C1 segment of cervical spinal cord (tissue), 14 donors: ENCODE measurements at places on chromosomes 16 and 17.
A peak's percentile ranks its signal among the peaks of the same experiment; 100 is the strongest.

DNA sequence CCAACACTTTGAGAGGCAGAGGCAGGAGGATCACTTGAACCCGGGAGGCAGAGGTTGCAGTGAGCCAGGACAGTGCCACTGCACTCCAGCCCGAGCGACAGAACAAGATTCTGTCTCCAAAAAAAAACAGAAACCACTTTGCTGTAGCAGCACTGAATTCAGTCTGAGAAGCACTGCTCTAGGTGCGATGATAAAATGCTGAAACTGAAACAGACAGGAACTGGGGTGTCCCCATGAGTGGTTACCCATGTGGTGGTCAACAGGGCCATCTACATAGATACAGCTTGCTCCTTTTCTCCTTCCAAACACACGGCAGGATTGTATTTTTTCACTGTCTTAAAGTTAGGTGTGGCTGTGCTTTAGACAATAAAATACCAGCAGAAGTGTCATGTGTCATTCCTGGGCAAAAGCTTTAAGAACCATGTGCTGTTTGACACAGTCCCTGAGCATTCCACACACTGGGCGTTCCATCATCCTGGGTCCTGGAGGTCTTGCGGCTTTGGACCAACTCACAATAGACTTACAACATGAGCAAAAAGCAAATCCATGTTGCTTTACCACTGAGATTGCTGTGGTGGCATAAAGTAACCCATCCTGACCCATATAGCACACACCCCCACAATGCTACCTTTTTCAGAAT is 11.5 kb downstream of the GAS7 start:
- no peak for DNase-seq

DNA sequence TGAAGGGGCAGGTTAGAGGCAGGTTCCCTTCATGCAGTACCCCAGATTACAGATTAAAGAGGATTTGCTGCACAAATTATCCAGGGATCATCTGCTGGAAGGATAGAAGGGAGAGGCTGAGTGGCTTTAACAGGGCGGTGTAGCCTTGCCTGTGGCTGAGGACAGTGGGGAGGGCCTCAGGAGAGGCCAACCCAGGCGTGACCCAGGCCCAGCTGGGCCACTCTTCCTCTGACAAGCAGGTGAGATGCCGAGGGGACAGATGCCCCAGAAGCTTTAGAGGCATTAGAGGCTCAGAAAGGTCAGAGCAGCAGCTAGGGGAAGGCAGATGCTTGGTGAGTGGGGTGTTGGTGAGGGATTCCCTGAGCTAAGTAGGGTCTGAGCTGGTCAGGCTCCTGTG is 18.1 kb upstream of the MTMR4 start:
- DNase-seq = no peak

DNA sequence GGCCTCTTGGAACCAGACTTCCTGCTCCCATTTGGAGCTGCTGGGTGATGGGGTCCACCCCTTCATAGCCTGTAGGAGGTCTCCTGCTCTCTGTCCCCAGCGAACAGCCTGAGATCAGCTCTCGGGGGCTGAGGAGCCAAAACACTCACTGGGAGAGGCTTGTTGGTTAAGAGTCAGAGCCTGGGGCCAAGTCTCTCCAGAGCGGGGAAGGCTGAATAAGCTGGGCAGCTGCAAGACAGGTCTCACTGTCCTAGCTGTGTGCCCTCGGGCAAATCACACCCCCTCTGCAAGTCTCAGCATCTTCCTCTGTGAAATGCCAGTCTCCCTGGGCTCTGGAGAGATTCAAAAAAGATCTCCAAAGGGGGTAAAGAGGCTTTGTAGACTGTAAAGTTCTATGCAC is 174.6 kb downstream of the WSCD1 start:
- DNase-seq = no peak

DNA sequence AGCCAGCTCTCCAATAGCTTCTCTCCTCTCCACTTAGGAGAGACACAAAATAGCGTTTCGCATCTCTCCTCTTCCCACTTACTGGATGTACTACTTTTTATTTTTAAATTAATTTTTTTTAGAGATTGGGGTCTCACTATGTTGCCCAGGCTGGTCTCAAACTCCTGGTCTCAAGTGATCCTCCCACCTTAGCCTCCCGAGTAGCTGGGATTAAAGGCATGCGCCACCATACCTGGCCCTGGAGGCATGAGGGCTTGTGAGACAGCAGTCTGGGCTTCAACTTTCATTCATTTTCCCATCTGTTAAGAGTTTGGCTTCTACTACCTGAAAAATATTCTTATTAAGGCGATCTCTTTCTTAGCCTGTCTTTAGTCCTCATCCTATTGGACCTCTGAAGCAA is 18.3 kb downstream of the SLC7A6OS start:
- no peak for DNase-seq

GRCh38 chr17:40519089-40519775 is 17.8 kb upstream of the TNS4 start:
- DNase-seq = no peak

DNA sequence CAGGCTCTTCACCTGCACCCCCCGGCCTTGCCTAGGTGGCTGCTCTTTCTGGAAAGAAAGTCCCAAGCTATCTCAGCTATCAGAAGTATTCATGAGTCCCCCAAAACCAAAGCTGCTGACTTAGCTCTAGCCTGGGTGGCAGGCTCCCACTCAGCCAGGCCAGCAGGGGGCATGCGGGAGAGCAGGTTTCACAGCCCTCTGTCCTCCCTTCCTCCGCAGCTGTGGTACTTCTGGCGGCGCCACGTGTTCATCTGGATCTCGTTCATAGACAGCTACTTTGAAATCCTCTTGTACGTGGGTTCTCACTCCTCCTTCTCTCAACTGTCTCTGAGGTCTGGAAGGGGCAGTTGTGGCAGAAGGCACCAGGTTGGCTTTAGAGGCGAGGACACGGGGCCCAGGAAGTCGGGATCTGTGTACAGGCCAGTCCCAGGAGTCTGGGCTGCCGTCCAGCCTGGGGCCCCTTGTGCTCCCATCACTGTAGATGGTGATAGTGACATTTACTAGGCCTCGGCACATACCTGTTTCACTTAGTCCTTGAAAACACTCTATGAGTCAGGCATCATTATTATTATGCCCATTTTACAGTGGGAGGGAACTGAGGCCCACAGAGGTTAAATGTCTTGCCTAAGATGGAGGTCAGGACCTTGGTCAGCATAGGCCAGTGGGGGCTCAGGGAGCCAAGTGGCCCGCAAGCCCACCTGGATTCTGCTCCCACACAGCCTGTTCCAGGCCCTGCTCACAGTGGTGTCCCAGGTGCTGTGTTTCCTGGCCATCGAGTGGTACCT is 12.9 kb downstream of the TRPV2 start:
- DNase-seq = peak; percentile 20

DNA sequence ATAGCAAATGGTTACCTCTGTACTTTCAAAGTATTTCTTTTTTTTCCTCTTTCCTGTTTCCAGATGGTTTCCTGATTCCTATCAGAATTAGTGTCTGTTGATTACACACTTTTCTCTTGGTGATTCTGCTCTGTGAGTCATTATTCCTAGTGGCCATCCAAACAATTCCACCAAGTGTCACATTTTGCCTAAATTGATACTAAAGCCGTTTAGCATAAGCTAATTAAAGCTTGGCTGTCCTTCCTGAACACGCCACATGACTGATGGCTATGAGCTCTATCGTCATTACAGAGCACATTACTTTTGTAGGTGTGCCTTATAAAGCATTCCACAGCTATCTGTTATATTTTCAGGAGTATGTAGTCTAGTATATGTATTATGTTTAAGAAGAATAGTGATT is 671.2 kb downstream of the CDH8 start:
- DNase-seq = no peak

DNA sequence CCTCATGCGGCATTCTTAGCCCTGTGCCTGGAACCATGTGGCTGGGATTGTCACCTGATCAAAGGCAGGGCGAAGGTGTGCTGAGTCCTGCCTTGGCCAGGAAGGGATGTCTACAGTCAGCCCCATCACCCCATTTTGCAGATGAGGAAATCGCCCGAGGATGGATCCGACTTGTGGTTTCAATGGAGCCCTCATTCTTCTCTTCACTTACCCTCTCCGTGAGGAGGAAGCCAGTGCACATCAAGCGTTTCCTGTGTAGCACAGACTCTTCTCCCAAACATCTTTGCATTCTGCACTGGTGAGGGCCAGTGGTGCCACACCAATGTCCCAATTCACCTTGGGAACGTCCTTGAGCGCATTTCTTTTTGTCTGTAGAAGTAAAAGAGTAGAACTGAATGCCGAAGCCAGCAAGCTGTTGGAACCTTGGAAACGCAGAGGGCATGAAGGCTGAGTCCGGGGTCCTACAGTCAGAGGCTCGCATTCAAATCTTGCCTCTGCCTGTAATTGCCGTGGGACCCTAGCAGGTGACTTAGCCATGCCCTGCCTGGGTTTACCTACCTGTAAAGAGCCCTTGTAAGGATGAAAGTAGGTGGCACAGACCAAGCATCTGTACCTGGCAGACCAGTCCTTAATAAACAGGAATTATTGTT is 85.4 kb downstream of the IRF8 start:
- DNase-seq = no peak

- DNase-seq = no peak
These were observed 13.3 kb upstream of the PITPNM3 start for GRCh38 chr17:6569370-6570285.

- DNase-seq = no peak
These were observed 70.1 kb downstream of the ABCC12 start for GRCh38 chr16:48085729-48086128.

GRCh38 chr16:14002416-14002990 is 68.6 kb upstream of the MRTFB start:
- DNase-seq = no peak

- DNase-seq = no peak
These were observed 540 bp downstream of the PPP4C start for GRCh38 chr16:30076276-30076791.

- DNase-seq = no peak
These were observed 151.2 kb downstream of the CBLN1 start for GRCh38 chr16:49130397-49130796.

DNA sequence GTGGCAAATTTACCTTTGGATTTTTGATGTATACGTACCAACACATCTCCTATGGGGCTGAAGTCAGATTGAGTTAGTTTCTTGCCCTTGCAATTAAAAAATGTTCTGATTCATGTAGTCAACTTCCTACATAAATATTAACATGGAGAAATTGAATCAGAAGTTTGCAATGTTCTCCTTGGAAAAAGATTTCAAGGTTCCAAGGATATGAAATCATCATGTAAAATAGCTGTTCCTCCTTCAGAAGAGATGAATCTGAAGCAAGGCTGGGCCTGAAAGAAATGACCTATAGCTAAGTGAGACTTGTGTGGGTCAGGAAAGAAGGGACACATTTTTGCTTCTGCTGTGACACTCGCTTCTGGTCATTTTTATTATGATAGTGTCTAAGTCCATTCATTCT is 131.7 kb downstream of the RGS9 start:
- no peak for DNase-seq

DNA sequence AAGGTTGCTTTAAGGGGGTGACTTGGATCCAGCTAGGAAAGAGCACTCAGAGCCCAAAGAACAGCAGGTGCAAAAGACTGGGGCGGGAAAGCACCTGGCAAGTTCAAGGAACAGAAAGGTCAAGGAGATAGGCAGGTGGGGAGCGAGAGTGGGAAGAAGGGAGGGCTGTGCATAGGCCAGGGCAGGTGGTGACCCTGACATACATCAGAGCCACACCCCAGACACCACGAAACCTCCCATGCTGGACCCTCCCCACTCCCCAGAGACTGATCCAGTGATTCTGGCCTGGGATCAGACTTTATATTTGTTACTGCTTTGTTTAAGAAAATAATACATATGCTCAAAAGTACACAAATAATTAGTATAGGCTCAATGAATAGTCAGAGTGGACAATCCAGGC is 48.5 kb upstream of the RBFOX3 start:
- DNase-seq = no peak

DNA sequence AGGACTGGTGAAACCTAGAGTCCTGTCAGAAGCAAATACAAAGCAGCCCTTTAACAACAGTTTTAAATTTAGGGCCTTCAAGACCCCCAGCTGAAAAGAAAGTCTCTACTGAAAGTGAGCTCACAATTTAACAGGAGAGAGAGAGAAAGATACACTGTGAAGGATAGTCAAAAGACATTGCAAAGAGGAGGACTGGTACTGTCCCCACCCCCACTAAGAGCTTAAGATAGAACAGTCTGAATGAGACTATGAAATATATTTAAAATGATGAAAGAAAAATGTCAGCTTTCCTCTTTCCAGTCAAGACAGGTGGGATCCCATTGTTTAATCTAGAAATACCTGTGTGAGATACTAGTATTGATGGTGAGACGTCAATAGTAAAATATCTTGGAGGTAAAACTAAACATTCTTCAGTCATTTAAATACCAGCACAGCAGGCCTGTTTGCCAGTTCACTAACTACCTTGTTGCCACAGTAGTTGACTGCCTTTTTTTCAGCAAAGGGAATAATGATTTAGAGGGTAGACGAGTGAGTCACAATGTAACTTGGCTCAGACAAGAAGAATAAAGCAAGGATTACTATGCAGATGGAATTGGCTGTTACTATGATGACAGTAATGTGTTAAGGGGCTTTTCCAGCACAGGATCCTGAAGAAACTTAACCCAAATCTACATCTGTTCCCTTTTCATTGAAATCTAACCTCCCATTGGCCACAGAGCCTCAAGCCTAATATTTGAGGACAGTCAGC is 47.2 kb upstream of the RASL10B start:
- DNase-seq = peak; percentile 8

GRCh38 chr17:2770129-2770528 is 20.7 kb upstream of the CCDC92B start:
- no peak for DNase-seq

GRCh38 chr17:44122816-44123355 is 555 bp downstream of the HDAC5 start:
- DNase-seq = no peak

- no peak for DNase-seq
These were observed 61.2 kb downstream of the HS3ST3A1 start for GRCh38 chr17:13540546-13540945.

DNA sequence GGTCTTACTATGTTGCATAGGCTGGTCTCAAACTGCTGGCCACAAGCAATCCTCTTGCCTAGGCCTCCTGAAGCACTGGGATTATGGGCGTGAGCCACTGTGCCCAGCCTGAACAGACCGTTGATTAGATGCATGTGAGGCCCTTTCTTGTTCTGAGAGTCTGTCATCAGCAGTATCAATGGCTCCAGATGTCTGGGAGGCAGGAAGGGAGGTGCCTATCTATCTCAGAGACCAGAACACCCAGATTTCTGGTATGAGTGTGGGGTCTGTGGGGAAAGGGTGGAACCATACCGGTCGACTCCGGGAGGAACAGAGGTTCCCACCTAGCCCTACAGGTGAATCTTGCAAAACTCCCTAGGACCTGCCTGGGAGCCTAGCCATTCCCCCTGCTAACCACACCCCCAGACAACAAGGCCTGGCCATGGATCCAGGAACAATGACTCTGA is 71.7 kb downstream of the PRKCB start:
- DNase-seq = no peak

- DNase-seq = no peak
These were observed 66.5 kb upstream of the LGALS9 start for GRCh38 chr17:27564463-27564862.
